ENCODE measurements at places on chromosomes 3 and 15. TPM values are rescaled to one million over a fixed set of nuclear protein-coding genes. Genes with fewer than 3 reads are reported as not detected.

DNA sequence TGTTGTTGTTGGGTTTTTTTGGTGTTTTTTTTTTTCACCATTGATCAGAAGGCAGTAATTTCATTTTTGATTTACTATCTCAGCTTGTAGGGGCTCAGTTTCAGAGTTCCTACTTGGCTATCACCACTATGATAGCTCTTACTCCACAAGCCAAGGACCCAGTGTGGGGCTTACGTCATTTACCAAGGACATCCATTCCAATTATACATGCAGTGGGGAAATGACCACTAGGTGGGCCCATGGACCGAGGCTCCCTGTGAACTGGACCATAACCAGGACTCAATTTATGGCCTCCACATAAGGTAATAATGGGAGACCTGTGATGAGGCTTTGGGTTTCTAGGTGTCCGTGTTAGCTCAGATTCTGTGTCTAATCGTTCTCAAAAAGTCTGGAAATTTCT, 67.5 kb upstream of the CACNA1D start:
- H3K4me1 ChIP-seq, result no peaks in the 10 kb centered on the region
- no peak for DNase-seq
- H3K27me3 ChIP-seq, result peaks cover 27% of the 10 kb centered on the region
- no peak overlapping the region for H3K4me3 ChIP-seq
- H3K36me3 ChIP-seq, result no peaks in the 10 kb centered on the region
- H3K27ac ChIP-seq, result no peak overlapping the region

- H3K36me3 ChIP-seq, result peaks cover 6% of the 10 kb centered on the region
- peaks cover 3% of the 10 kb centered on the region for H3K27me3 ChIP-seq
- peaks cover 3% of the 10 kb centered on the region for H3K4me1 ChIP-seq
These were observed 11.1 kb upstream of the MGLL start for GRCh38 chr3:127833281-127834032.

GRCh38 chr3:169137076-169137475, 526.4 kb downstream of the MECOM start:
- H3K4me3 ChIP-seq, result no peak overlapping the region
- H3K36me3 ChIP-seq, result no peaks in the 10 kb centered on the region
- DNase-seq, result no peak
- no peaks in the 10 kb centered on the region for H3K4me1 ChIP-seq
- no peak overlapping the region for H3K27ac ChIP-seq
- peaks cover 21% of the 10 kb centered on the region for H3K27me3 ChIP-seq

DNA sequence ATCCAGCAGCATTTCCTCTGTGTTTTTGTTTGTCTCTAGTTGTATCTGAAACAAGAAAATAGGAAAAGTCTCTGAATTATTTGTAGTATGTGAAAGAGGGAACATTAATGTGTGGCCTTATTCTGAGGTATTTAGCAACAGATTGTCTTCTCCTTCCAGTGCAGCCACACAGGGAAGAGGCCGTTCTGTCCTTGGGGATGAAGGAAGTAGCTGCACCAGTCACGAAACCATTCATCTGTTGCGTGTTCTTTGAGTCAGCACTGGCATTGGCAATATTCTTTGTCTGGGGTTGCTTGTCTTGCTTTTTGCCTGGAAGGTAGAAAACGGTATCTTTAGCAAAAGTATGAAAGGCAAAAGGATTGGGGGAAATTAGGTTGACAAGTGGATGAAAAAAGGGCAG, 91.6 kb downstream of the CDIN1 start:
- H3K4me1 ChIP-seq, result no peaks in the 10 kb centered on the region
- no peak overlapping the region for H3K27ac ChIP-seq
- H3K36me3 ChIP-seq, result peaks cover 5% of the 10 kb centered on the region
- H3K27me3 ChIP-seq, result no peaks in the 10 kb centered on the region
- H3K4me3 ChIP-seq, result no peak overlapping the region
- no peak for DNase-seq

KBTBD12 gene
- total RNA-seq, result not detected

THPO gene
- not detected for total RNA-seq

PLSCR5 gene
- total RNA-seq, result not detected

Data from activated CD8-positive, alpha-beta memory T cell treated with anti-CD3 and anti-CD28 coated beads, Interleukin-2, amount 10 ng/mL, durations not matched to agents 7 days and 5 days (primary cell).